ENCODE measurements at places on chromosomes 3 and 15.

- no peak for DNase-seq
Observed at GRCh38 chr3:182908471-182908870, 71.9 kb downstream of the DCUN1D1 start.

GRCh38 chr3:189914799-189915198 is 205.9 kb downstream of the P3H2 start:
- no peak for DNase-seq

GRCh38 chr15:51416129-51416528 is 74.7 kb downstream of the GLDN start:
- no peak for DNase-seq

DNA sequence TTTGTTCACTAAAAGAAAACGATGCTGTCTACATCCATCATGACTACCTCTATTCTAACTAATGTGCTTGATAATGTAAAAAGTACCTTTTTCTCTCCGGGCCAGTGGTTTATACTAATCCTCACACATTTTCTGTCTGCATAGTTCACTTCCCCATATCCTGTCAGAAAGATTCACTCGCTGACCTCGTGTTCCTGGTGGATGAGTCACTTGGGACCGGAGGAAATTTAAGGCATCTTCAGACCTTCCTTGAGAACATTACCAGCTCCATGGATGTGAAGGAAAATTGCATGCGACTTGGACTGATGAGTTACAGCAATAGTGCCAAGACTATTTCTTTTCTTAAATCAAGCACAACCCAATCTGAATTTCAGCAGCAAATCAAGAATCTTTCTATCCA is 33.8 kb downstream of the COL6A5 start:
- no peak for DNase-seq

- DNase-seq = no peak
Observed at GRCh38 chr3:188284455-188285212, 130.7 kb downstream of the LPP start.

GRCh38 chr3:152364237-152364636 is 95.5 kb downstream of the MBNL1 start:
- DNase-seq = no peak

- no peak for DNase-seq
Observed at GRCh38 chr3:41159588-41160189, 39.6 kb upstream of the CTNNB1 start.

- no peak for DNase-seq
Observed at GRCh38 chr3:127112796-127113570, 79.9 kb upstream of the PRR23E start.

DNA sequence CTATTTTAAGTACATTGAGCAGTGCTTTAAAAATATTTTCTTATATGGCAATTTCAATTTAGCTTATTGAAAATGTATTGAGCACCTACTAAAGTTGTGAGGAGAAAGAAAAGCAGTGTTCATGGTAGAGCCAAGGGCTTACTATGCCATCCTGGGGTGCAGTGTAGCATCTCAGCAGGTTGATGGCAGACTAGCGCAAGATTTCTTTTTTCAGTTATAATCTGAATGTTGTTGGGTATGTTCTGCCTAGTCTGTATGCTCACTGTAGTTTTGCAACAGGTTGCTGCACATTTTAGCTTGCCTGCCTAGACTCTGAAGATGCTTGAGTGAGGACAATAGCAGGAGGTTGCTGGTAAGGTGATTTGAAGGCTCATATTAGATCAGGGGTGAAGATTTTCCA is 103.1 kb upstream of the UNC13C start:
- no peak for DNase-seq

Measured in cortex of kidney (tissue), 1 donor.